ENCODE measurements at places on chromosomes 7 and 10. TPM values are rescaled to one million over a fixed set of nuclear protein-coding genes. Genes with fewer than 3 reads are reported as not detected.

FBXW4 gene
- total RNA-seq: 68.3 TPM

GRCh38 chr7:12861070-12861469 lies 173.6 kb downstream of the ARL4A start:
- DNase-seq: no peak

CYP3A4 gene
- not detected for total RNA-seq

GRID1 gene
- total RNA-seq: 16.5 TPM

DNA sequence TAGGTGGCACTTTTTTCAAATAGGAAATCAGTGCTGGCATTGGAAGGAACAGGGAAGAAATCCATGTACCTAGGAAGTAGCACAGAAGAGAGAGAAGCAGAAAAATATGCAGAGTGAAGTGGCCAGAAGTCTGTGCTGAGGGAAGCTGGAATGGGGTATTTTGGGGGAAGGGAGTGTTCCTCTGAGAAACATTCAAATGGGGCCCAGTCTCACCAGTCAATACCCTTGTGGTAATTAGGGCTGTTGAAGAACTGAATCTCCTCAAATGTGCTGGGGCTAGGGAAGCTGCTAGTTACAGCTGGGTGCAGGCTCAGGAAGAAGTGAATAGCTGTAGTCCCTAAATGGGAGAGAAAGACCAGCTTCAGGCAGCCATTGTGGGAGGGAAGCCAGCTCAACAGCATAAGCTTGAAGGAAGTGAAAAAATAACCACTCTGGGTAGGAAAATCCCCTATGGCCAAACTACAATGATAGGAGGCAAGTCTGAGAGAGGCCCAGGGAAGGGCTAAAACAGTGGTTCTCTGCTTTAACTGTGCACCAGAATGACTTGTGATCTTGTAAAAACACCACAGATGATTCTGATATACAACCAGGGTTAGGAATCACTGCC lies 7.6 kb downstream of the NDST2 start:
- no peak for DNase-seq

DNA sequence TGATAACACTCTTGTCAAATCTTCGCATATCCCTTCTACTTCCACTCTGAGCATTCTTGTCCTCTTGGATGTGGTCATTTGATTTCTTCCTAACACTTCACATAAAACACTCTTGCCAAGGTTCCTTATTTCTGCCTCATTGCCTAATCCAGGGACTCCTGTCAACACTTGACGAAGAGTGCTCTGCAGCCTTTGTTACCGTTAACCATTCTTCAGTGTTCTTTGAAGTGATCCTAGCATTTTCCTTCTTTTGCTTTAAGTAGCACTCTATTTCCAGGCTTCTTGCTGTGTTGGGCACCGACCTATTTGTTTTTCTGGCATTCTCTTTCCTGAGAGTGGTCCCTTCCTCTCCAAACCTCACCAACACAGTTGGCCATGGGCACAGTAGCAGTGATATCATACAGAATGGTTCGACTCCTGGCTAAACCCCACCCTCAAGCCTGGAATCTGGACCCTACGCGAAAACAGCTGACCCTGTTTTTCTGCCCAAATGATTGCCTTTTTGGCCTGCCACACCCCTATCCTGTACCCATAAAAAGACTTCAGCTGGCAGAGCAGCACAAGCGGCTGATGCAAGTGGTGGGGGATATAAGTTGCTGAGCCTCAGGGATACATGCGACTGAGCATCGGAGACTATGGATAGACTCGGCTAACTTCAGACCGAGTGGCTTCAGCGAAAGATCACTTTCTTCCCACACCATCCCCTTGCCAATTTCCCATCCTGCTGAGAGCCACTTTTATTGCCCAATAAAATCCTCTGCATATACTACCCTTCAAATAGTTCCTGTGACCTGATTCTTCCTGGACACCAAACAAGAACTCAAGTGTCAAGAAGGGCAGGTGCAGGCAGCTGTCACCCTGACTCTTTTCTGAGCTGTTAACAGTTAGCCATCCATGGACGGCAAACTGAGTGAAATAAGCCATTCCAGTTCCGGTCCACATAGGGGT lies 820.6 kb downstream of the CCSER2 start:
- no peak for DNase-seq

AKR1D1 gene
- not detected for total RNA-seq

- no peak for DNase-seq
Observed at GRCh38 chr10:52639652-52640051, 132.9 kb downstream of the MBL2 start.

DNA sequence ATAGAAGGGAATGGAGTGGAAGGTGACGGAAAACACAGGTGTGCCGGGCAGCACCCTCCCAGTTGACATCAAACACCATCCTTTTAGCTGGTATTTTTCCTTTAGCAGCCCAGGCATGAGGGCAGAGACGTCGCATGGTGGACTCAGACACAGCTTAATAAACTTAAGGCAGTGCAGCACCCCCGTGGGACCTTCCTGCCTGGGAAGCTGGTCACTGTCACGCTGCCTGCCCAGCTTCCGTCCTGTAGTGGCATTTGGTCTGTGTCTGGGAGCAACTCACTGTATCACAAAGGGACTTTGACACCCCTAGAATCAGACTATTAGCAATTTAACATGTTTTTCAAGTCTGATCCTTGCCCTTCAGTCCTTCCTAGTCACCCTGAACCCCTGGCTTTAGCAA lies 35.8 kb downstream of the IL15RA start:
- DNase-seq: no peak
